ENCODE measurements at places on chromosomes 5 and 9.

- H3K4me1 ChIP-seq: no peaks in the 10 kb centered on the region
- no peak overlapping the region for H3K4me3 ChIP-seq
- no peak overlapping the region for H3K27ac ChIP-seq
- no peaks in the 10 kb centered on the region for H3K36me3 ChIP-seq
- H3K27me3 ChIP-seq: no peaks in the 10 kb centered on the region
- no peak for ATAC-seq
Measured at GRCh38 chr9:107946364-107947141, 457.0 kb upstream of the KLF4 start.

DNA sequence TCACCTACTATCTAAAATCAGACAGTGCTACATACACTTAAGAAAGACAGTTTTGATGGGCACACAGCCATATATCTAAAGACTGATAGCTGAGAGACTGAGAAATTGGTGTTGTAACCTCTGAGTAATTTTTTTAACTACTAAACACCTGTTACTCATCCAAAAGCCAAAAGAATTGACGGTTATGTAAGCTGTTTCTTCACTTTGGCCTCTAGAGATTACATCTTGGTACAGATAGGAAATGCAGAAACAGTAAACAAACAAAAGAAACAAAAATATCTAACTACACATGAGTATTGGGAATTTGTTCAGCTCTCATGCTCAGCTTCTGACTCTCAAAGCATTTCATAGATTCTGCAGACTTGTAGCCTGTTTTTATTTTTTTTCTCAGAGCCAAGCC, 152.1 kb upstream of the GAS1 start:
- no peak for ATAC-seq
- no peak overlapping the region for H3K4me3 ChIP-seq
- H3K27ac ChIP-seq: no peak overlapping the region

- H3K27ac ChIP-seq: no peak overlapping the region
- H3K27me3 ChIP-seq: no peaks in the 10 kb centered on the region
- no peak for ATAC-seq
- peaks cover 22% of the 10 kb centered on the region for H3K36me3 ChIP-seq
Measured at GRCh38 chr9:83935276-83935935, 14.2 kb upstream of the KIF27 start.

DNA sequence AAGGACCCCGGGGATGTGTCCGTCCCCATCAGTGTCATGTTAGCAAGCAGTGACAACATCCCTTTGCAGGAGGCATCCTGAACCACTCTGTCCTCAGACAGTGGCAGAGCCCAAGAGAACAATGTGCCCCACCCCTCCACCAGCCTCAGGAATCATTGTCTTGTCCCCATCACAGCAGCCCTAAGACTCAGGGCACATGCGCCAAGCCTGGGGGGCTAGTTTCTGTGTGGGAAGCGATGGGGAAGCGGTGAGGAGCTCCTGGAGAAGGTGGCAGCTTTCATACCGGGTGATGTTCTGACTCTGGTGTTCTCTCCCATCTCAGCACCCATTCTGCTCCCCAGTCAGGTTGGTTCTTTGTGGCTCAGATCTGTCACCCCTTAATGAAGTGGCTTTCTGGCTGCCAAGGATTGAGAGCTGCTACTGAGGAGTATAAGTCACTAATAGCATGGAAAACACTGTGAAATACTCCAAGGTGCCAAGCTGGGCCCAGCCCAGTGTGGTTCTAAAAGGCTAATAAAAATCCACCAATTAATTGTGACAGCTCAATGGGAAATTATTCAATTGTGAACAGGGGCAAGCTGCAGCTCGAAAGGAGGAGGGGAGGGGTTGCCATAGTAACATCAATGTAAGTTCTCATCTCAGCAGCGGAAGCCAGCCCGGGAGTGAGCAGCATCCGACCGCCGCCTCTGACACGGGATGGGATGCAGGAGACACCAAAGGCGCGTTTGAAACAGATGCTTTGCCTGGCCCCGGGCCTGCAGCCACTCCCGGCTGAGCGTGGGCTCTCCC, 4.7 kb downstream of the QRFP start:
- H3K4me3 ChIP-seq: no peak overlapping the region
- ATAC-seq: no peak
- H3K27me3 ChIP-seq: no peaks in the 10 kb centered on the region
- no peaks in the 10 kb centered on the region for H3K4me1 ChIP-seq

GRCh38 chr9:13943176-13943575, 370.8 kb downstream of the NFIB start:
- no peak overlapping the region for H3K4me3 ChIP-seq
- H3K4me1 ChIP-seq: no peaks in the 10 kb centered on the region
- H3K36me3 ChIP-seq: no peaks in the 10 kb centered on the region

GRCh38 chr9:90919883-90920282, 118.3 kb downstream of the SYK start:
- H3K36me3 ChIP-seq: no peaks in the 10 kb centered on the region
- ATAC-seq: no peak
- no peaks in the 10 kb centered on the region for H3K27me3 ChIP-seq
- H3K27ac ChIP-seq: no peak overlapping the region
- H3K4me1 ChIP-seq: no peaks in the 10 kb centered on the region

GRCh38 chr5:143887903-143888665, 76.1 kb downstream of the HMHB1 start:
- peaks cover 3% of the 10 kb centered on the region for H3K27me3 ChIP-seq
- no peaks in the 10 kb centered on the region for H3K36me3 ChIP-seq
- no peak for ATAC-seq
- no peak overlapping the region for H3K27ac ChIP-seq
- H3K4me3 ChIP-seq: no peak overlapping the region

DNA sequence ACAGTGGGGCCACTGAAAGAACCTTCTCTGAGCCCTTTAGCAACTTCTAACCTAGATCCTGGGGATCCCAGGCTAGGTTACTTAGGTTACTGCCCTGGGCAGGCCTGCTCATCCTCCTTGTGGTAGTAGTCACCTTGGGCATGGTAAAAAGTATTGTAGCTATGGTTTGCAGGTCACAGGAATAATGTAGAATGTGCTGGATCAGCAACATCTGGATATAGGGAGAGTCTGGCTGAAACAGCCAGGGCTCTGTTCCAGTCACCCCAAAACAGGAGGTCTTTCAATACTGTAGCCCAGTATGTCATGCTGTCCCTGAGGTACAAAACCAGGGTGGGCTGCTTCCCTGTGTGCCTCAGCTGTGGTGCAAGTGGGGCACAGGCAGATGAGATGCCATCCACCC, 33.6 kb downstream of the UGT3A2 start:
- peaks cover 13% of the 10 kb centered on the region for H3K27me3 ChIP-seq
- no peaks in the 10 kb centered on the region for H3K4me1 ChIP-seq
- H3K4me3 ChIP-seq: no peak overlapping the region
- H3K36me3 ChIP-seq: no peaks in the 10 kb centered on the region
- no peak overlapping the region for H3K27ac ChIP-seq

GRCh38 chr5:177542816-177543465, 11.4 kb downstream of the FAM193B start:
- H3K4me3 ChIP-seq: no peak overlapping the region
- H3K36me3 ChIP-seq: peaks cover 51% of the 10 kb centered on the region
- peak overlapping the region; percentile 28 for H3K27ac ChIP-seq

DNA sequence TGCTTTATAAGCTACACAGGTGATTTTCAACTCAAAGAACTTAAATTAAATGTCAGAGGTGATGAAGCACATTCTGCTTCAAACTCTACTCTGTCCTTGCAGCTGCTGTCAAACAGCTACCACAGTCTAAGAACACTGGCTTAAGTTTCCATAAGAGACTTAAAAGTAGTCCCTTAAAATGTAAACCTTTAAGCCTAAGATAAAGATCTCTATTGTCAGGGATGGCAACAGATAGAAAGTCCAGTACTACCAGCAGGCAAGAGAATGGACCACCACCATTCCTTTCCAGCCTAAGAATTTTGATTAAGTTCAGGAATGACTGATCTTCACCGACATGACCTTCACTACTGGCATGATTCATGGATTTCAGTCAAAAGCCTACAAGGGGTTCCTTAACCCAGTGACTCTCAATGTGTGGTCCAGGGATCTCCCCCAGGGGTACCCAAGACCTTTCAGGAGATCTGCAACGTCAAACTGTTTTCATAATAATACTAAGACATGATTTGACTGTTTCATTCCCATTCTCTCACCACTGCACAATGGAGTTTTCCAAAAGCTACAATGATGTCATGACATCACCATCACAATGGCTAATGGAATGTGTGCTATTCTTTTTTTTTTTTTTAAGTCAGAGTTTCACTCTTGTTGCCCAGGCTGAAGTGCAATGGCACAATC, 41.1 kb upstream of the PLPP6 start:
- H3K4me3 ChIP-seq: peak overlapping the region; percentile 33
- peaks cover 3% of the 10 kb centered on the region for H3K27me3 ChIP-seq
- no peaks in the 10 kb centered on the region for H3K36me3 ChIP-seq
- peak overlapping the region; percentile 81 for H3K27ac ChIP-seq
- peaks cover 15% of the 10 kb centered on the region for H3K4me1 ChIP-seq
- ATAC-seq: peak; percentile 84

DNA sequence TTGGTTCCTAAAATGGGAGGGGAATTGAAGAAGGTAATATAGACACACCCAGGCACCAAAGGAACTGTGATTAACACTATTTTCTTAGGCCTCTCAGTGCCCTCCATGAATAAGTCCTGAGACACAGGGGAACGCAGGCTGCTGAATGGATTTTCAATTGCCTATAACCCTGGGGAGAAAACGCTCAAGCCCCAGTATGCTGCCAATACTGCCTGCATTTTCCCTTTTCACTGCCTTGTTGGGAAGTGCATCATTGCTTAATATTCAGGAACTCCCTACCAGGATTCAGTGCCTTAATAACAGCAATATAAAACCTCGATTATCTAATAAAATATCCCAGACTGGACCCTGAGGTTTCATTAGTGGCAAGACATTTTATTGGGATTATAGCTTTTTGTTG, 25.4 kb downstream of the APBA1 start:
- H3K4me1 ChIP-seq: no peaks in the 10 kb centered on the region
- H3K27me3 ChIP-seq: peaks cover 7% of the 10 kb centered on the region

- no peak overlapping the region for H3K27ac ChIP-seq
- ATAC-seq: no peak
- H3K27me3 ChIP-seq: peaks cover 3% of the 10 kb centered on the region
- H3K4me1 ChIP-seq: no peaks in the 10 kb centered on the region
Measured at GRCh38 chr5:15014809-15015208, 143.2 kb upstream of the ANKH start.

GRCh38 chr5:151896031-151896691, 28.5 kb downstream of the GLRA1 start:
- H3K27ac ChIP-seq: no peak overlapping the region
- H3K36me3 ChIP-seq: no peaks in the 10 kb centered on the region
- H3K27me3 ChIP-seq: peaks cover 14% of the 10 kb centered on the region
- H3K4me1 ChIP-seq: no peaks in the 10 kb centered on the region
- H3K4me3 ChIP-seq: no peak overlapping the region
- no peak for ATAC-seq

GRCh38 chr5:112581811-112582320, 155.8 kb upstream of the APC start:
- H3K4me3 ChIP-seq: no peak overlapping the region
- no peaks in the 10 kb centered on the region for H3K36me3 ChIP-seq
- H3K27ac ChIP-seq: no peak overlapping the region
- ATAC-seq: no peak
- peaks cover 12% of the 10 kb centered on the region for H3K27me3 ChIP-seq

DNA sequence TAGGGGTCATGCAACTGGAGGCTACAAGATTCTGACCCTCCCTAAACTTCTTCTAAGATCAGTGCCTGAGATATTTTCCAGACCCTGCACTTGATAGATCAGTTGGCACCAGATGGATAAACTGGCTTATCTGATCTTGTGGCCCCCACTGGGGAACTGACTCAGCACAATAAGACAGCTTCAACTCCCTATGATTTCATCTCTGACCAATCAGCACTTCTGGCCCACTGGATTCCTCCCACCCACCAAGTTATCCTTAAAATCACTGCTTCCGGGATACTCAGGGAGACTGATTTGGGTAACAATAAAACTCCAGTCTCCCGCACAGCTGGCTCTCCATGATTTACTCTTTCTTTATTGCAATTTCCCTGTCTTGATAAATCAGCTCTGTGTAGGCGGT, 2180.4 kb upstream of the WWC1 start:
- no peaks in the 10 kb centered on the region for H3K36me3 ChIP-seq
- no peaks in the 10 kb centered on the region for H3K4me1 ChIP-seq
- H3K4me3 ChIP-seq: no peak overlapping the region
- ATAC-seq: no peak

DNA sequence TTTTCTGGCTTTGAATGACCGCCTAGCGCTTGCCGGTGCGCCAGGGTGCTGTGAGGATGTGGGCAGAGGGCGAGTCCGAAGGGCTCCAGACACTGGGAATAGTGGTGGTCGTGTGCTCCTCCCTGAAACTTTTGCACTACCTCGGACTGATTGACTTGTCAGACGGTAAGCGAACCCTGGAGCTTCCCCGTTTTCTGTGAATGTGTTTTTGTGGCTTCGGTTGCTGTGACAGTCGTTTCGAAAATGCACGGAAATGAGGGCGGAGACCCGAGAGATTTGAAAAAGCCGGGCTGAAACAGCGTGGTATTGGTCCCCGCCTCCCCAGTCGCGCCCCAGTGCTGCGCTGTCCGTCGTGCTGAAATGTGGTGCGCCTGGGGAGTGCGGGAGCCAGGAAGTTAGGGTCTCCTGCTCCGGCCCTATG, 102.5 kb upstream of the GABRP start:
- peaks cover 6% of the 10 kb centered on the region for H3K4me1 ChIP-seq
- ATAC-seq: peak; percentile 77
- no peaks in the 10 kb centered on the region for H3K36me3 ChIP-seq
- no peak overlapping the region for H3K4me3 ChIP-seq

DNA sequence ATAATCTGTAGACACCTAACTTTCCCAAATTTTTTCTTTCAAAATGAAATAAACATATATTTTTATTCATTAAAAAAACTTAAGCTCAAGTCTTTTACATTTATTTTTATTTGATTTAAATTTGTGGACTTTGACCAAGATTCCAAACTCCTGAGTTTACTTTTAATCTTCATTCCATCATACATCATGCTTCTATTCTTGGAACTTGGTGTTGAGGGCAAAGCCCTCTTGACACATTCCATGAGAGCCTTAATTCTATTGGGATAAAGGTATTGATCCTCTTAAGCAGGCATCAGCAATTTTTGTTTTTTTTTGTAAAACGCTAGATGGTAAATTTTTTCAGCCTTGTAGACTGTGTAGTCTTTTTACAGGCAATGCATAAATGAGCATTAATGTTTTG, 53.6 kb downstream of the FBXO4 start:
- ATAC-seq: no peak
- no peak overlapping the region for H3K27ac ChIP-seq
- no peaks in the 10 kb centered on the region for H3K4me1 ChIP-seq
- no peaks in the 10 kb centered on the region for H3K36me3 ChIP-seq
- no peak overlapping the region for H3K4me3 ChIP-seq

DNA sequence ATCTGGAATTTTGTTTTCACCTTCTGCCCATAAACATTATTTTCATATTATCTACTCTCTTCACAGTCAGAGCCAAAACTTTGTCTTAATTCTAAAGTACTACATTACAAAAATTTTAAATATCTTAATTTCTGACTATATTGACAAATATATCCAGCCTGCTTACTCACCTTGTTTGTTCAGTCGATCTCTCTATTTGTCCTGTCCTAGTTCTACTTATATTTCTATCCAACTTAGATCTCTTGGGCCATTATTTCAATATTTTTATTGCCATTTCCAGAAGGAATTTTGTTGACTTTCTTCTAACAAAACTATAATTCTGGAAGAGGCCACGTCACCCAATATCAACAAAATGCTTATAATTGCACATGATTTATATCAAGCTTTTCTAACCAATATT, 652.8 kb upstream of the CTNND2 start:
- H3K4me1 ChIP-seq: no peaks in the 10 kb centered on the region
- ATAC-seq: no peak
- H3K27me3 ChIP-seq: no peaks in the 10 kb centered on the region

Data from activated T-helper 17 cell treated with anti-CD3 and anti-CD28 coated beads, Interleukin-2, amount 50 U/mL, for 72 hours (primary cell).